ENCODE measurements at places on chromosomes 1 and 21. TPM values are rescaled to one million over a fixed set of nuclear protein-coding genes. Genes with fewer than 3 reads are reported as not detected.

Gene DRAM2
- total RNA-seq = 18.3 TPM

Gene CADM3
- total RNA-seq = 229 TPM

Gene USH2A
- 0.94 TPM for total RNA-seq

Gene CHD1L
- 30.4 TPM for total RNA-seq

Gene TDRD5
- total RNA-seq = 3.0 TPM

Gene DMBX1
- not detected for total RNA-seq

Gene AHCTF1
- total RNA-seq = 42.2 TPM

Gene LEMD1
- total RNA-seq = 2.4 TPM

Gene PLA2G2A
- not detected for total RNA-seq

Gene RCSD1
- total RNA-seq = 11.6 TPM

Gene SYT6
- 3.1 TPM for total RNA-seq

Gene OR2T33
- not detected for total RNA-seq

Gene OR6K2
- not detected for total RNA-seq

Gene C8A
- total RNA-seq = not detected

Gene CHI3L2
- 16.2 TPM for total RNA-seq

Gene KCNT2
- total RNA-seq = 20.3 TPM

Gene GOLT1A
- 2.8 TPM for total RNA-seq

Gene CNR2
- total RNA-seq = not detected

Gene KCNC4
- total RNA-seq = 29.5 TPM

Gene OR2T1
- total RNA-seq = not detected

Gene PTGER3
- 1.6 TPM for total RNA-seq

Gene EGLN1
- total RNA-seq = 45.3 TPM

Gene CD1B
- not detected for total RNA-seq

Gene C4BPA
- total RNA-seq = not detected

Gene LRRC53
- total RNA-seq = 1.2 TPM

Gene AUNIP
- 1.4 TPM for total RNA-seq

Gene PRAMEF26
- total RNA-seq = not detected

Gene FBXO44
- 172 TPM for total RNA-seq

Gene CHML
- 20.6 TPM for total RNA-seq

Gene ACKR1
- total RNA-seq = 20.3 TPM
